ENCODE measurements at places on chromosomes 1 and 21.

DNA sequence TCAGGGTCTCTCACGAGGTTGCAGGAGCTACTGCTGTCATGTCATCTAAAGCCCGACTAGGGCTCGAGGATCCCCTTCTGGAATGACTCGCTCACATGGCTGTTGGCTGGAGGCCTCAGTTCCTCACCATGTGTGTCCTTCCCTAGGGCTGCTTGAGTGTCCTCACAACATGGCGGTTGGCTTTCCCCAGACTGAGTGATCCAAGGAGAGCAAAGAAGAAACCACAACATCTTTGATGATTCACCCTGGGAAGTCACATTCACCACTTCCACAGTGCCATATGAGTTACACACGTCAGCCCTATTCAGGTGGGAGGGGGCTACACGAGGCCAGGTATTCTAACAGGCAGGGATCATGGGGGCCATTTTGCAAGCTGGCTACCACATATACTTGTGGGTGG lies 64.9 kb downstream of the FHAD1 start:
- DNase-seq, result no peak

- DNase-seq, result no peak
Observed at GRCh38 chr21:31606081-31606874, 53.2 kb upstream of the SOD1 start.

GRCh38 chr1:1330366-1331067 lies 563 bp upstream of the TAS1R3 start:
- no peak for DNase-seq

- no peak for DNase-seq
Observed at GRCh38 chr1:170370087-170370486, 161.9 kb upstream of the GORAB start.

- no peak for DNase-seq
Observed at GRCh38 chr1:121587777-121588176, 403.0 kb downstream of the SRGAP2C start.

DNA sequence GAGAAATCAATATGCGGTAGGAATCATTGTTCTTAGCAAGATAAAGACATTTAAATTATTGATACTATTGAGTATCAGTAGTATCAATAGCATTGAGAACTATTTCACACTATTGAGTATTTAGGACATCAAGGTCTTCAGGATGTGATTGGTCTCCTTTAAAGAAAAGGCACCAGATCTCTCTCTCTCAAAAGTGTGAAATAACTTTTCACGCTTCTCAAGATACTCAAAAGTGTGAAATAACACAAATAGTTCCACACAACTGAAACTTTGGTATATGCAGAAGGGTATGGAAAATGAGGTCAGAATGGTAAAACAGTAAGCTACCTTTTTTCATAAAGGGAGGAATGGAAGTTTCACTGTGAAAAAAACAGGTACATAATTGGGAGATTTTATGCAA lies 6.7 kb upstream of the PYHIN1 start:
- DNase-seq, result no peak

DNA sequence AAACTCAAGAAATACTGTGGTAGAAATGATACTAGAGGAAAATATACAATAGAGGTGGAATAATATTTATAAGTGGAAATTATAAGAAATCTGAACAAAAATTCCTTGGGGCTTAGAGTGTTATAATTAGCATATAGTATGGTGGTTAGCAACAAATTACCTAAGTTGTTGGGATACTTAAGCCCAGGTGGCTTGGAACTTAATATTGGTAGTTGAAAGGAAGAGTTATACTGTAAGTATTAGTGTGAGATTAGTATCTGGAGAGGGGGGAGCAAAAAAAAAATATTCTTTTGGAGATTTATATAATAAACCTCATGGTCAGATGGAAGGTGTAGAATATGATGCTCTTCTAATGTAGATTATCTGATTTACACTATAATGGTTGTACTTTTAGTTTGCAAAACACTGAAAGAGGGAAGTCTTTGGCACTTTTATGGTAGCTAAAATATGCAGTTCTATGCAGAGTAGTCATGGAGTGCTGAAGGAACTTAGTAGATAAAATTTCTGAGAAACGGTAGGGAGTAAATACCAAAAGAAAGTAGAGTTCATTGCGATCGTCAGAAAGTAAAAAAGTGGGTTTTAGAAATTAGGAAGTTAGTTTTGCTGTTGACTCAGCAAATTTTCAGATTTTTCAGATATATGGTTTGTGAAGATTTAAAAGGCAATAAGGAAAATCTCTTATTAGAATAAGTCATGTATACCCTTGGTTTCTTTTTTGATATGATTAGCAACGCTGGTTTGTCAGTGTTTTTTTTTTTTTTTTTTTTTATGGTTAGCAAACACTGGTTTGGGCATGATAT lies 45.7 kb downstream of the MTF2 start:
- no peak for DNase-seq

DNA sequence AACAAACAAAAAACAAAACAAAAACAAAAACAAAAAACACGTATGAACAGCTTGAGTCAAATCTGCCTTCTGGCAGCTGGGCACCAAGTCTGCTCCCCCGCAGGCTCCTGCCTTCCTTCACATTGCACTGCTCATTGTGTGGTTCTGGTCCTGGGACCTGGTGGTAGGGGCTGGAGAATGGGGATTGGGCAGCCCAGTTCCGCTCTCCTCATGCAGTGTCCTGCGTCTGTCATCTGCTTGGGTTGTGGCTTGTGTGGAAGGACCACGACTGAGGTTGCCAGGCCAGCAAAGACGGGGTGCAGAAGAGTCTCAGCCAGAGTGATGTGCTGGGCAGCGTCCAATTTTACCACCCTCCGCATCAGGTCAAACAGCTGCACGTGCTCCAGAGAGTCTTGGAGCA lies 11.1 kb downstream of the OR2AJ1 start:
- no peak for DNase-seq

- peak; percentile 47 for DNase-seq
Observed at GRCh38 chr1:198699167-198700015, 60.6 kb downstream of the PTPRC start.

DNA sequence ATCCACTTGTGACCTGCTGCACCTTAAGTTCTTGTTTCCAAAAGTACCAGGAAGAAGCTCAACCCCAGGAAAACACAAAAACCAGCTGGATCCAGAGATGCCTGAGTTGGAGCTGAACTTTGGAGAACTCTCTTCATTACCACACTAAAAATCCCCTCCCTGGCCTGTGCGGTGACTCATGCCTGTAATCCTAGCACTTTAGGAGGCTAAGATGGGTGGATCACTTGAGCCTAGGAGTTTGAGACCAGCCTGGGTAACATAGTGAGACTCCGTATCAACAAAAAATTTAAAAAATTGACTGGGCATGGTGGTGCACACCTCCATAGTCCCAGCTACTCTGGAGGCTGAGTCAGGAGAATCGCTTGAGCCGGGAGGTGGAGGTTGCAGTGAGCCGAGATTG lies 6.2 kb downstream of the MAP1LC3C start:
- no peak for DNase-seq

DNA sequence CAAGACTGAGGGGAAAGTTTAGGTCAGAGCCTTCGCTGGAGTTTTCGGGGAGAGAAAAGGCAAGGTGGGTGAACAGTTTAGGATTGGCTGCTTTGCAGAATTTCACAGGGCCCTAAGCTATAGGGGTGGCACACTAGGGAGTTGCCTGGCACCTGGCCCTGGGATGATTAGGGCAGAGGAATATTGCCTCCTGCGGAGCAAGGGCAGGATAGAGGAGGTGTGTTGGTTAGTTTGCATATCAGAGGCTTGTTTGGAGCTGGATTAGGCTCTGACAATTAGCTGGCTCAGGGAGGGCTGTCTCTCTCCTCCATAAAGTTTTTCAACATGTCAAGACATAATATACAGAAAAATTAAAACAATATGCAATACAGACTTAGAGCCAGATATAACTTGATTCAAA lies 436.4 kb downstream of the DISC1 start:
- no peak for DNase-seq

DNA sequence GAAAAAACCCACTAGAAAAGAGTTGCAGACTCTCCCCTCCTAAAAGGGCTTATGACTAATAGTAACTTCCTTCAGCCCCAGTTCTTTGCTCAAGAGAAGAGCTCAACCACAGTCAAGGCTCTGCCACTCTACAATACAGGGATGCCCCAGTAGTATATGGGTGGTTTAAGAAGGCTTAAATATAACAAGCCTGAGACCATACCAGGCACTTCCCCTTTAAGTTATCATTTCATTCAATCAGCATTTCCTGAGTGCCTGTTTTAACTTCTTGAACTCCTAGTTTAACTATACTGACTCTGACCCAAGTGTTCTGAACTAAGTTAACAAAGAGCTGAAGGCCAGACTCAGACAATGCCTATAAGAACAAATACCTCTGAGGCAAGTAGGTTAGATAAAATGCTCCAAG lies 19.8 kb downstream of the PRPF38A start:
- DNase-seq, result peak; percentile 6

- DNase-seq, result no peak
Observed at GRCh38 chr1:109954041-109954512, 30.5 kb upstream of the AHCYL1 start.

GRCh38 chr1:1058921-1059493 lies 15.1 kb downstream of the RNF223 start:
- no peak for DNase-seq

DNA sequence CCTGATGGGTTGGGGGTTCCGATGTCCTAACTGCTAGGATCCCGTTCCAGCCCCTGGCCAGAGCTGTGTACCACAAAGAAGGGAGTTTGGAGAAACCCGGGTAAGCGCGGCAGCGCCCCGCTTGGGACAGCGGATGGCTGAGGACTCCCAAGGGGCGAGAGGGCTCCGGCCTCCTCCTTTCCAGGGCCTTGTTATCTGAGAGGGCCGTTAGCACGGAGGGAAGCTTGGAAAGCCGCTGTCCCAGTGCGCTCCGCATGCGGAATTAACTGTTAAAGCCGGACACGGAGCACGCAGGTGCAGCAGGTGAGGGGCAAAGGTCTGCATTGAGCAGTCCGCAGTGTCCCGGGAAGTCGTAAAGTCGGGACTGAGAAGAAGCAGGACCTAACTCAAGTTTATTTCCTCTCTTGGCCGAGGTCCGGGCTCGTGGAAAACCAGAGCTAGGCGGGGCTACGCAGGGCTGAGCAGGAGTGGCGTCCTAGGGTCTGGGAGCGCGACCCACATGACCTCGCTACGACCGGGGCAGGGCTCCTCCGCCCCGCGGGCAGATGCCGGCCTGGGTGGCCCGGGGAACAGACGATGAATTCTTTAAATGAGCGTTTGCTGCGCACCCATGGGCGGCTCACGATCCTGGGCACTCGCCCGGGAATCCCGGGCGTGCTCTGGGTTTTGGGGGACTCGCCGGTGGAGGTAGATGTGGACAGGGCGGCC lies 4.5 kb downstream of the LHX4 start:
- DNase-seq, result no peak

DNA sequence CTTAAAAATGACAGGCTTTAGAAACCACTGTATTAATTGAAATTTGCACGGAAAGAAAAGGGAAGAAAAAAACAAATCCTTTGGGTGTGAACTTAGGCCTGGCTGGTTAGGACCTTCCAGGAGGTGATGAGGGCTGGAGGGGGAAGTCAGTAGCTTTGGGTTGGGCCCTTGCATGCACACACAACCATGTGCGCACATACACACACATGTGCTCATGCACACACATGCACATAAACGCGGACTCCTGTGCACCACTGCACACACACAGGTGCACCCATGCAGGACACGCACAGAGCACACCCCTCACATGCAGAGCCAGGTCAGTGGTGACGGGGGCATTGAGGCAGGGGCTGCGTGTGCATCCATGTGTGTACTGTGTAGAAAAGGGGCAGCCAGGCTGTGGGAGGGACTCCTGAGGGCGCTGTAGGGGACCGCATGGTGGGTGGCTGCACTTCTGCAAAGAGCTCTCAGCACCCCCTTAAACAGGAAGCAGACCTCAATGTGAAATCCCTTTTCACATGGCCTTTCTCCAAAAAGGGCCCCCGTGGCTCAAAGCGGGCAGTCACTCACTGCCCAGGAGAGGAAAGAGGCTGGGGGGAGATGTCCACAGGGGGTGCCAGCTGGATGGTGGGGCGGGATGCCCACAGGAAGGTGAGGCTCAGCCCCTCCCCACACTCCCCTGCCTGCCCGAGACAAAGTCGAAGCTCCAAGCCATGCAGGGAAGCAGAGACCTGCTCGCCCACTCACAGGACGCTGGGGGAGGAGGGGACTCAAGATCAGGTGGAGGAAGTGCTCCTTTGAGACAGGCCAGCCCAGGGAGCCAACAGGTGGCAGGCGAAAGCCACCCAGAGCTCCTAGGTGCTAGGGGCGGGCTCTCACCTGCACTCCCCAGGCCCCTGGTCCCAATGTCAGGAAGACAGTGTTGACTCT lies 95.2 kb downstream of the ITPKB start:
- no peak for DNase-seq

DNA sequence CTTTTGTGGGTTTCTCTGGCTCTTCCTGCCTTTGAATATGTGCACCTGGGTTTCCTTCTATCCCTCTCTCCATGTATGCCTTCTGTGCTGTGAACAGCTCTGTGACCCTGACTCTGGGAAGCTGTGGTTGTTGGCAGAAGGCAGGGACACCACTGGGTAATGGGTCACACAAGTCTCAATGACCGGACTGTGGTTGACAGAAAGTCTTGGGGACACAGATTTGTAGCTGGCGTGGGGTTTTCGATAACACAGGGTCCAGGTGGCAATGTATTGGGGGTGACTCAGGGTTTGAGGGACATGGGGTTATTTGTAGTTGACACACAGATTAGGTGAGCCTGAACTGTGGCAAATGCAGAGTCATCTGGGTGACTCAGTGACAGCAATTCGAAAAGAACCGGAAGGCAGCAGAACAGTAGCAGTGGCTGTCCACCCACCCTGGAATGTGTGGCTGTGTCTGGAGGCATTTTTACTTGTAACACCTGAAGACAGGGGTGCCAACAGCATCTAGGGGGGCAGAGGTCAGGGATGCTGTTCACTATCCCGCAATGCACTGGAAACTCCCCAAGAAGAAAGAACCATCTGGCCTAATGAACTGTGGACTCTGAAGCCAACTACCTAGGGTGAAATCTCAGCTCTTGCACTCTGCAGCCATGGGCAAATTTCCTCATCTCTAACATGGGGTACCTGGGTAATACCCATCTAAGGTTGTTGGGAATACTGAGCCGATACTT lies 13.0 kb upstream of the SLC6A9 start:
- no peak for DNase-seq

DNA sequence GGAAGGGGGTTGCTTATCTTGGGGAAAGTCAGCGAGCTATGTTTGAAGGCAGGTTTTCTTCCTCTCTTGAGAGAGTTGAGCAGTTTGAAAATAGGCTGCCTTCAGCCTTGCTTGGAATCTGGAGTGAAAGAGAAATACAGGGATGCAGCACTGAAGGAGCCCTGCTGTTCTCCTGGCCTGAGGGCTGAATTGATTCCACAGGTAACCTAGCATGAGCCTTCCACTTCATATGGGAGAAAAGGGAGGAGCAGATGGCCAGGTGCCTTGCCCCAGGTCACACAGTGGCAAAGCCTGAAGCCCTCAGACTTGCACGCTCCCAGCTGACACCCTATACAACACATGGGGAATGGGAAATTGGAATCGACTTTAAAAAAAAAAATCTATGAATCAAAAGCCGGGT lies 88.0 kb upstream of the WLS start:
- DNase-seq, result no peak
